ENCODE measurements at places on chromosomes 6 and 20. TPM values are rescaled to one million over a fixed set of nuclear protein-coding genes. Genes with fewer than 3 reads are reported as not detected.
A peak's percentile ranks its signal among the peaks of the same experiment; 100 is the strongest.

DNA sequence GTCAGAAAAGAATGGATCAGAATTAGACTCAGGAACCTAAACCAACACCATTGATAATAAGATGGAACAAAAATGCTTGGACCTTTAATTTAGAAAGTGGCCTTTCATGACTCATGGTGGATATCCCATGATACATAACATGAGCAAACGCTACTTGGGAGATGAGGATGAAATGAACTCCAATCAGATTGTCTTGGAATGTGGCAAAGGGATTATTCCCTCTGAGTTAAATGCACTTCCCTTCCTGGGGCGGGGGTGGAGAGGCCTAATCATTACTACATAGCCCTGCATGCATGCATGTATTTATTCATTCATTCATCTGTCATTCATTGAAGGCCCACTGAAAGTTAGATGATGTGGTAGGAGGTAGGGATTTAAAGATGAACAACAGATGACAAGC is 174.0 kb downstream of the AIG1 start:
- DNase-seq = no peak

GRCh38 chr6:167094436-167094819 is 28.5 kb upstream of the CCR6 start:
- peak; percentile 4 for DNase-seq

Gene TCF21
- 0.52 TPM for total RNA-seq

- DNase-seq = no peak
These were observed 46.9 kb downstream of the TFAP2C start for GRCh38 chr20:56676001-56676400.

Gene TPX2
- total RNA-seq = 41.6 TPM

Gene FOXQ1
- 0.24 TPM for total RNA-seq

DNA sequence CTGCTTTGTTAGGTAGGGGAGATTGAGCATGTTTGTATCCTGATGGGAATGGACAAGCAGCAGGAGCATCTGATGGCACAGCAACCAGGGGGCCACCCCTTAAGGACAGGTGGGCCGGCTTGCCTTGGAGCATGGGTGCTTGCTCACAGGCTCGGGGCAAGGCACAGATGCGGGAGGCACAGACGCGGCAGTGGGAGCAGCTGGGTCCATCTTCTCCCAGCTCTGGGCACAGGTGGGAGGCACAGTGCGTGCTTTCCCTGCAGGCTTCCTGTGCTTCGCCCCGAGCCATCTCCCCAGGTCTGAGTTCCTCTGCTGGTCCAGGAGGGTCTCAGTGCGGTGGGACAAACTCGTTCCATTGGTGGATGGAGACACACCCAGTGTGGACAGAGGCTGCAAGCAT is 73.6 kb upstream of the BHLHE23 start:
- no peak for DNase-seq
